Calu3 (cell line): ENCODE measurements at places on chromosomes 7 and 10. TPM values are rescaled to one million over a fixed set of nuclear protein-coding genes. Genes with fewer than 3 reads are reported as not detected.

The METTL2B gene
- total RNA-seq, result 29.7 and 30.0 TPM in 2 replicates

The SAP25 gene
- 3.1 and 3.2 TPM in 2 replicates for total RNA-seq

The SHTN1 gene
- 29.9 and 32.3 TPM in 2 replicates for total RNA-seq

The ATRNL1 gene
- total RNA-seq, result 4.0 and 8.8 TPM in 2 replicates

The GNAI1 gene
- 14.7 and 20.5 TPM in 2 replicates for total RNA-seq

The PPP1R9A gene
- total RNA-seq, result 17.9 and 19.4 TPM in 2 replicates

The INHBA gene
- 44.5 and 68.9 TPM in 2 replicates for total RNA-seq

The ATG9B gene
- total RNA-seq, result 7.9 and 17.7 TPM in 2 replicates

The HOXA2 gene
- total RNA-seq, result 1.9 and 3.2 TPM in 2 replicates

The LIPN gene
- not detected in 2 replicates for total RNA-seq

The TSPAN33 gene
- 12.4 and 13.4 TPM in 2 replicates for total RNA-seq

The NT5C3A gene
- total RNA-seq, result 77.7 and 127 TPM in 2 replicates

The HABP2 gene
- total RNA-seq, result 0.59 and 1.0 TPM in 2 replicates

The TMEM225B gene
- not detected in 2 replicates for total RNA-seq

The PRKCQ gene
- 0.73 and 1.1 TPM in 2 replicates for total RNA-seq

The CALHM1 gene
- total RNA-seq, result not detected in 2 replicates

The SPDYE2 gene
- total RNA-seq, result not detected in 2 replicates

The CCL24 gene
- total RNA-seq, result 0.68 TPM in 1 of 2 replicates, not detected in the other

The OR13A1 gene
- not detected in 2 replicates for total RNA-seq

The AFAP1L2 gene
- total RNA-seq, result 0.76 and 1.1 TPM in 2 replicates
